ENCODE measurements at places on chromosomes 3 and 15. TPM values are rescaled to one million over a fixed set of nuclear protein-coding genes. Genes with fewer than 3 reads are reported as not detected.

- no peak for DNase-seq
These were observed 24.8 kb upstream of the PPIB start for GRCh38 chr15:64187396-64188191.

DNA sequence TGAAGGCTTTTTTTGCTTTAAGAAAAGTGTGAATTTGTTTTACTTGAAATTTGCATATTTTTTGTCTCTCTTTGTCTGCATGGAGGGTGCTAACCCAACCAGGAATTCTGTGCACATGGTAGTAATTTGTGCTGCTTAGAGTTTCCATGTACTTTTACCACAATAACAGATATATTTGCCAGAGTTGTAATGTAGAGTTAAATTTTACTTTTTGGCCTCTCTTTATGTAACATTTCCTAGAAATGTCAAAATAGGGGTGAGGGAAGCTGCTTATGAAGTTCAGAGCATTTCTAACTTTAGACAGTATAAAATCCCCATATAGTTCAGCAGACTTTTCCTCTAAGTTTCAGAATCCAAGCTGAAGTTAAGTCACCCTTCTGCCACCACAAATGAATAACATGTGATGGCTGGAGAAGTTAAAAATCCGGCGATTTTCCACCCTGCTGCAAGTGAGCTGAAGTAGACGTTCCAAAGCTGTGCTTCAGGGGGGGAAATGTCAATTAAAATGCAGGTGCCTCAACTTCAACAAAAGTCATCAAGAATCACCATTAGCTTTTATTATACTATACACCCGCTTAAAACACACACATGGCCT lies 385.7 kb upstream of the NR2F2 start:
- DNase-seq, result no peak

- DNase-seq, result no peak
These were observed 49.4 kb upstream of the SYNPR start for GRCh38 chr3:63228677-63229076.

DNA sequence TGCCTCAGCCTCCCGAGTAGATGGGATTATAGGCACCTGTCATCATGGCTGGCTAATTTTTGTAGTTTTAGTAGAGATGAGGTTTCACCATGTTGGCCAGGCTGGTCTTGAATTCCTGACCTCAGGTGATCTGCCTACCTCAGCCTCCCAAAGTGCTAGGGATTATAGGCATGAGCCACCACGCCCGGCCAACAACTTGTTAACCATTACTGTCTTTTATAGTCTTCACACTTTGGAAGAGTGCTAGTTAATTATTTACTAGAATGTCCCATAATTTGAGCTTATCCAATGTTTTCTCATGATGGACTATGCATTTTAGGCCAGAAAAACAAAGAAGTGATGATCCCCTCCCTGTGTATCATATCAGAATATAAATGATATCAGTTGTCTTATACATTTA lies 288.6 kb upstream of the CBLB start:
- no peak for DNase-seq

DNA sequence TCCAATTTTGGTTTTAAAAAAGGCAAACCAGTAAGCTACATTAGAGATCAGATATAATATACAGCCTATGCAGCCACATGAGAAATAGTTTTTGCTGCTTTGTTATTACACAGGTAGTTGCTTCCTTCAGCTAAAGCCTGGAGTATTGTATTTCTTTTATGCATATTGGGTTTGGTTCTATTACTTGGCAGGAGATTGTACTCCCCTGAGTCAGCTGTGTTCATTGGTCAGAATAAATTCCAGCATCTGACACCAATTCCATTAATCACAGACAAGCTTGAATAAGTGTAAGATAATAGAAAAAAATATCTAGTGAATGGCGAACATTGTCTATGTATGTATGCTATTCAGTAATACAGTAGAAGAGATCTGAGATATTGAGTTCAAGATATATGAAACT lies 26.1 kb upstream of the ZCWPW2 start:
- DNase-seq, result no peak

- no peak for DNase-seq
These were observed 8.3 kb downstream of the MEF2A start for GRCh38 chr15:99574048-99574447.

- no peak for DNase-seq
These were observed 1.8 kb downstream of the CCRL2 start for GRCh38 chr3:46408853-46409252.

DNA sequence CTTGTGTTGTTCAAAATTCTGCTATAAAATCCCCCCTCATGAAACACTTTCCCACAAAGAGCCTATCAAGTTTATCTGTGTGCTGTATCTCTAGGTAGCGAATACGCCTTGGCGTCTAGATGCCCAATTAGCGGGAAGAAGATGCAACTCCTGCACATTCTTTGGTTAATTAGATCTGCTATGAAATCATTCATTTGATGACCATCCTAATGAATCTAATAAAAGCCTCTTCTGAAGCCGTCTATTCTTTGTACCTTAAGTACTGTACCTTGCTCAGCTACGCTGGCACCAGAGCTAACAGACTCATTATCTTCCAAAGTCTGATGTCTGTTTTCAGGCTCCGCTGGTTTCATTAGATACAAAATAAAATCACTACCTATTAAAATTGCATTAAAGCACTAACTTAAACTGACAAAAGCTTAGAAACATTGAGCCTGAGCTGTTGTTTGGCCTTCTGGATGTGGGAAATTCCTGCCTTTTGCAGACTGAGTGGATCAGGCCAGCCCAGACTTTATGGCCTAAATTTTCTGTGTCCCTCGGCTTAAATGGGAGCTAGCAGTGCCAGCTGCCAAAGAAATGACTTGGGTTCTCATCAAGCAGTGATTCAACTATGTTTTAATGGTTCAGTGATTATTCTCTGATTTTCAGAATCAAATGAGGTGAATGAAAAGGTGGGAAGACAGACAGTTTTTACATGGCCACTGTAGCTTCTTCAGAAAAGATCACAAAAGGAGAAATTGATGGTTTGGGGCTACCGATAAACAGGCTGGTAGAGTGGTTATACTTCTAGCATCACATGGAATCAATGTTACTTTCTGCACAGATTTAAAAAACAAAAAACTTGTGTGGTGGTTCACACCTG lies 28.4 kb upstream of the CHST2 start:
- no peak for DNase-seq

GRCh38 chr3:63364910-63365309 lies 86.8 kb downstream of the SYNPR start:
- DNase-seq, result no peak

DNA sequence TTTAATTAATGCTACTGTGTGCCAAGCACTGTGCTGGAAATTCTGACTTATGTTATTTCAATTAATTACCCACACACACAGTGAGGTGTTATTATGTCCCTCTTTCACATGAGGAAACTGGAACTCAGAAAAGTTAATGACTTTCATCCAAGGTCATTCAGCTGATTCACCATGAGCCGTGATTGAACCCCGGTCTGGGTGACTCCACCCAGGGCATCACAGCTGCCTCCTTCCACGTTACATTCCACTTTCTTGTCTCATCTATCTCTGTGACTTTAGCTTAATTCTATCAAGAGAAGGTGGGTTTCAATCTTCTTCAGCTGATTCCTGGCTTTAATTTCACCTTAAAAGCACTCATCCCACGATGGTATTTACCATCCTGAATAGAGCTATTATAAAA lies 16.3 kb downstream of the SRGAP3 start:
- no peak for DNase-seq

The UNC13C gene
- total RNA-seq, result not detected

DNA sequence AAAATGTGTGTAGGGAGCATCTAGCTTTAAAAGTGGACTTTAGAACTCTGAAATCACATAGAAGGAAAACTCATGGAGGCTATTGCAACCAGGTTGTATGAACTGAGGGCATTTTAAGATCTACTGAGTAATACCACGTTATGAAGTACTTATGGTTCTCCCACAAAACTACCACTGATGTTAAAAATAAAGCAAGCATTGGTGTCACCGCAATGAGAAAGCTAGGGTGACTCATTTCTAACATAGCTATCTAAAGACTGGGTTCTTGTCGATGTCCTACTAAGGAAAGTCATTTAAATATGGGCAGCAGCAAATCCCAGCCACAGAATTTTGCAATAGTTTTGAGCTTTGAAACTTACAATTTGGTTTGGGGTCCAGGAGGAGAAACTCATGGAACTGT lies 584.8 kb downstream of the DIPK2A start:
- DNase-seq, result no peak

- no peak for DNase-seq
These were observed 25.2 kb downstream of the GAP43 start for GRCh38 chr3:115648559-115648958.

The LSM3 gene
- total RNA-seq, result 18.0 TPM

DNA sequence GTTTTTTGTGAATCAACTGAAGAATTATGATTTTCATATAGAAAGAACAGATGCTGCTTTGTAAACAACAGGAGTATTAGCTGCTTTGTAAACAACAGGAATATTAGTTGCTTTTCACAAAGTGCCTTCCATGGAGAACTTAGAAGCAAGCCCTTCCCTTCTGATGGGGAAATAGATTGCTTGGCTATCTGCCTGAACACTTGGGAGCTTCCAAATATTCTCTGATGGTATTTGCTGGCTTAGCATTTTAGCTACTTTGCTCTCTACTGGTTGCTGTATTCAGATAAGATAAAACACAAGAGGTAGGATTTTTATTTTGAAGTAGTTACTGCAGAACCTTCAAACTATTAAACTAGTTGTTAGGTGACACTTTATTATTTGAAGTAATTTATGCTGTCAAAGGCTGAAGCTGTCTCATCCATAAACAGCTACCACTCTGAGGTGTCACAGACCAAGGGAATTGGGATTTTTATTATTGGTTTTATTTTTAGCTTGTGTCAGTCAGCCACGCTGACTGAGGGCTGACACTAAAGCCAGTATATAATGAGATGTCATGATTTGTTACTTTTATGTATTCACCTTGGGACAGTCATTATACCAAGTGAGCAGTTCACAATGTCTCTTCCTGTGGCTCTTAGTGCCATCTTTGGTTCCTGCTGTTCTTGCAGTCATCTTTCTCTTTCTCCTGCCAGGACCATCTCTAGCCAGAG lies 50.0 kb downstream of the ZIC1 start:
- no peak for DNase-seq

DNA sequence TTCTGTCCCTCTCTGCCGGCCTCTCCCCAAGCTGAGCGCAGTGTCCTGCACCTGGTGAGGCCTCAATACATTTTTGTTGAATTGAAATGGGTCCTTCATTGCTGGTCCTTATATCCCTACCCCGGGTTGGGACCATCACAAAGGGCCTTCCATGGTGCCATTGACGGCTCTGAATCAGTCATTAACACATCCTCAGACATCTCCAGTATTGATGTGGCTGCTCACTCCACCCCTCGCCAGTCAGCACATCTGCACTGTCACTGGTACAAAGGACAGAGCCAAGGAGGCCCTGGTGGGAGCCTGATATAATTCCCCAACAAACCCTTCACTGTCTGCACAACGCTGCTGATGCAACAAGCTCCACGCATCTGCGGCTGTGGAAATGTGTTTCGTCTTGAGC lies 191.6 kb upstream of the TOPAZ1 start:
- DNase-seq, result no peak

DNA sequence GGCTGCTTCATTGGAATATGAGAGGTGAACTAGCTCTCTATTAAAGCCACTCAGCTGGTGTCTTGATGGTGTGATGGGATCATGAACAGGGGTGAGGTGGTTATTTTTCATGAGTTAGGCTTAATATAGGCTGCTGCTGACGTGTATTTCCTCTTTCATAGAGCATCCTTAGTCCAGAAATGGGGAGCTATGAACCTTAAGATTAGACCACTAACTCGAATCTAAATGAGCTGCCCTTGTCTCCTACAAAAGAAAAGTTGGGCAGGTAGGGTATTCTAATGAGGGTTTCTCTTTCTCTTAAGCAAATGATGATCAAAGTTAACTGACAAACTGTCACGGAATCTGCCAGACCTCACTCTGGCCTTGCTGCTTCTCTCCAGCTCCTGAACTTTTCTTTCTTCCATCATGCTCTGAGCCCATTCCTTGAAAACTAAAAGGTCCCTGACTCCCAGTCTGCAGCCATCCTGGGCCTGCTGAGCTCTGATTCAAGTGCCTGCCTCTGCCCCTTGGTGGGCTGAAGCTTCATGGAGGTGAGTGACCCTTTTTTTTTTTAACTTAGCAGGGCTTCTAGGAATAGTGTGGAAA lies at the start of gene TRIM69:
Gene TRIM69, plus strand, starts transcription at position 348 of the 585 bp plus-strand sequence. Its CDS starts 177 bp downstream, at position 525.
- peak; percentile 71 for DNase-seq

GRCh38 chr3:189270248-189270832 lies 98.6 kb downstream of the TPRG1 start:
- peak; percentile 83 for DNase-seq

GRCh38 chr15:27342991-27343390 lies 372.0 kb downstream of the GABRG3 start:
- DNase-seq, result no peak

The OXTR gene
- total RNA-seq, result 0.78 TPM

The USP13 gene
- 13.3 TPM for total RNA-seq

The MIX23 gene
- 126 TPM for total RNA-seq

DNA sequence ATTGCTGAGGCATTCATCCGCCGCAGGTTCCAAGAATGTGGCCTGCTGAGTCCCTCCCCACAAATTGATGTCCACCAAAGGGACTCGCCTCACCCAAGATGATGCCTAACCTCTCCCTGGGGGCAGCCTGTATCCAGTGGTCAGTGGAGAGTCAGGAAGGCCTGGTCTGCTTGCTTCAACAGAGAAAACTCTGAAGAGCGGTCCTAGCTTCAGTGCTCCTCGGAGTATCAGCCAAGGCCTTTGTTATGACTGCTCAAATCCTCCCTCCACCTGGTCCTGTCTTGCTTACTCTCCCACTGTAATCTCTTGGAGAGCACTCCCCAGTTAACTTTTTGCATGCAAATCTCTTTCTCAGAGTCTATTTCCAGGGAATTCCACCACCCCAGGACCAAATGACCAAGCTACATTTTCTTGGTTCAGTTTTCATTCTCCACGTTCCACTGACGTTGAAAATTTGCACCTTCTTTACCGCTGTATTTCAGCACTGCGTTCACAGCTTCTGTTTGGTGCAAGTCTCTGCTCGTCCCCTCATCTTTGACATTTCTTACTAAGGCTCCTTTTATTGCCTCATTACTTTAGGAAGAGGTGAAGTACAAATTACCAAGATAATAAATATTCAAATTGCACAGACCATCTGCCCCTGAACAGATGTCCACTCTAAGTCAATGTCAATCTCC lies 22.3 kb downstream of the CMTM7 start:
- no peak for DNase-seq

GRCh38 chr3:69141313-69141712 lies 18.9 kb upstream of the LMOD3 start:
- DNase-seq, result no peak

- DNase-seq, result no peak
These were observed 91.4 kb upstream of the LRIG1 start for GRCh38 chr3:66592016-66592761.

The COL6A5 gene
- total RNA-seq, result not detected

- no peak for DNase-seq
These were observed 1149.6 kb downstream of the IGSF11 start for GRCh38 chr3:117885011-117885441.

DNA sequence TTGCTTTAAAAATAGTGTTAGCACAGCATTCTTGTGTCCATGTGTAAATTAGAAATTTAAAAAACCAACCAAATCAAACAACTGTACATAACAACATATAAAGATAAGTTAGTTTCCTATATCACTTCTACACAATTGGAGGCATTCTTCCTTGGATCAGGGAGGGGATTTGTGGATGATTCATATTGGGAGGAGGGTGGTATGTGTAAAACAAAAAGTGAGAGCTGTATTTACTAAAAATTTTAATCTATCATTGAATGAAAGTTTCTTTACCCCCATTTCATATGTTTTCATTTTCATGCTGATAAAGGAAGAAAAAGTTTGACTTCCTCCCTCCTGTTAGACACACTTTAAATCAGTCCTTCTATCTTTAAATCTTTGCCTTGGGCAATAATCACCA lies 325.0 kb downstream of the SATB1 start:
- no peak for DNase-seq

The ZBED2 gene
- 596 TPM for total RNA-seq

Data from activated CD4-positive, alpha-beta T cell treated with anti-CD3 and anti-CD28 coated beads, Interleukin-2, amount 10 ng/mL, durations not matched to agents 24 days and 14 days (primary cell).